ENCODE measurements at places on chromosomes 7 and 10. TPM values are rescaled to one million over a fixed set of nuclear protein-coding genes. Genes with fewer than 3 reads are reported as not detected.

GRCh38 chr10:86963341-86963919 is 4.9 kb upstream of the ADIRF start:
- no peak for DNase-seq

Gene SH3PXD2A
- 8.7 TPM for total RNA-seq

Gene BRI3
- 21.4 TPM for total RNA-seq

DNA sequence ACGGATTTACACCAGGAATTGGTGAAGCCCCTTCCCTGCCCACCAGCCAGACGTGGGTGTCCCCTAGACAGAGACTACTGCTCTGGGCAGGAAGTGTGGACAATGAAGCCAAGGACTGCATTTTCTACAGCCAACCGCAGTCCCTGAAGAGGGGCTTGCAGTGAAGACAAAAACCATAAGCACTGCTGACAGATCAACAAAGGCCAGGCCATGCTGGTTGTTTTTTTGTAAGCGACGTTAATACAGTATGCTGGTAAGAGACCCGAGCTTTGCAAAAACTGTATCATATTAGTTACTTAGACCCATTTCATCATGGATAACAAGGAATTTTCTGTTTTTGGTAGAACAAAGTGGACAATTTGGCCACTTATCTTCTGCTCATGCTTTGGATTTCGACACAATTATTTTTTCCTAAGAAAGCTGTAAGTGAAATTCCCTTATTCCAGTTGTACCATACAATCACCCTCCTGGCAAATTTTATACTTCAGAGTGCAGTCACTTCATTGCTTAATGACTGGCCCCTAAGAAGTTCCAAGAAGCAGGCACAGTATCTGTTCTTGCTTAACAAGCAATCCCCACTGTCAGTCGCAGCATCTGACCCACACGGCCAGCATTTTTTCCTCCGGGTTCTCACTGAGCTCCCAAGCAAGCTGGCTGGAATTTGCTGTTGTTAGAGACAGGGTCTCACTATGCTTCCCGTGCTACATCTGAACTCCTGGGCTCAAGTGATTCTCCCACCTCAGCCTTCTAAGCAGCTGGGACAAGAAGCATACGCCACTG is 163.5 kb downstream of the PARD3 start:
- no peak for DNase-seq

GRCh38 chr7:143518521-143518920 is 40.8 kb downstream of the TAS2R41 start:
- DNase-seq, result no peak

DNA sequence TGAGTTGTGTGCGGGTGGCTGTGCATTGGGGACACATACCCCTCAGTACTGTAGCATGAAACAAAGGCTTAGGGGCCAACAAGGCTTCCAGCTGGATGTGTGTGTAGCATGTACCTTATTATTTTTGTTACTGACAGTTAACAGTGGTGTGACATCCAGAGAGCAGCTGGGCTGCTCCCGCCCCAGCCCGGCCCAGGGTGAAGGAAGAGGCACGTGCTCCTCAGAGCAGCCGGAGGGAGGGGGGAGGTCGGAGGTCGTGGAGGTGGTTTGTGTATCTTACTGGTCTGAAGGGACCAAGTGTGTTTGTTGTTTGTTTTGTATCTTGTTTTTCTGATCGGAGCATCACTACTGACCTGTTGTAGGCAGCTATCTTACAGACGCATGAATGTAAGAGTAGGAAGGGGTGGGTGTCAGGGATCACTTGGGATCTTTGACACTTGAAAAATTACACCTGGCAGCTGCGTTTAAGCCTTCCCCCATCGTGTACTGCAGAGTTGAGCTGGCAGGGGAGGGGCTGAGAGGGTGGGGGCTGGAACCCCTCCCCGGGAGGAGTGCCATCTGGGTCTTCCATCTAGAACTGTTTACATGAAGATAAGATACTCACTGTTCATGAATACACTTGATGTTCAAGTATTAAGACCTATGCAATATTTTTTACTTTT is 1.8 kb downstream of the DDIT4 start:
- DNase-seq, result no peak

DNA sequence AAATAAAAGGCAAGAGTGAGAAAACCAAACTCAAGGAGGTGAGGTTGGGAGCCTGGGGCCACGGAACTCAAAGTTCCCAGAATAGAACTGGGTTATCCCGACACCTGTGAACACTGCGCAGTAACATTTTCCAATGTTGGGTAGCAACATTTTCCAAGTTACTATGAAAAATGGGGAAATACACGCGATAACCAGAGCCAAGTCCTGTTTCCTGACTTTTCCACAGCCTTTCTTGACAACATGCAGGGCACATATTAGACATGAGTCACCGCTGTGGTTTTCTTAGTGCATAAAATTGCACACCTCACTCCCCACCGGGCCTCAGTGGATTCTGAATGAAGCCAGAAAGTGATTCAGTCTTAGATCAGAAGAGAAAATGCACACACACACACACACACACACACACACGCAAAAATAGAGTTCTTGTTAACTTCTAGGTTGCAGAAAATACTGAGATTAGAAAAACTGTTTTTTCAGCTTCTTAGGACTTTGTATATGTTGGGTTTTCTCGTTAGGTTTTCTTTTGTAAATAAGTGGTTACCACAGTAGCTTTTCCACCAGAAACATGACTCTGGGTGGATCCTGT is 70.0 kb downstream of the CAMK1D start:
- DNase-seq, result no peak

DNA sequence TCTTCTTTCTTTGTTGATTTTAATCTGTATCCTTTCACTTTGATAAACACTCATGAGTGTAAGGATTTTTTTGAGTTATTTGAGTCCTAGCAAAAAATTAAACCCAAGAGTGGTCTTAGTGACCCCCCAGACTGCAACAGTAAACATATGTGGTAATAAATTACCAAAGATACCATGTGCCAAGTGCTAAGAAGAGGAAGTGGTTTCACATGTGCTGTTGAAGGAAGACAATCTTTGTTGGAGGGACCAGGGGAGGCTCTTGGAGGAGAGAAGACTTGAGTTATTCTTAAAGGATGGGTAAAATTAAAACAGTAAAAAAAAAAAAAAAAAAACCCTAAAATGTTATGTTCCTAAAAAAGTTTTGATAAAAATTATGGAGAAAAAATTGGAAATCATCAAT is 150.2 kb downstream of the SEC23IP start:
- no peak for DNase-seq

DNA sequence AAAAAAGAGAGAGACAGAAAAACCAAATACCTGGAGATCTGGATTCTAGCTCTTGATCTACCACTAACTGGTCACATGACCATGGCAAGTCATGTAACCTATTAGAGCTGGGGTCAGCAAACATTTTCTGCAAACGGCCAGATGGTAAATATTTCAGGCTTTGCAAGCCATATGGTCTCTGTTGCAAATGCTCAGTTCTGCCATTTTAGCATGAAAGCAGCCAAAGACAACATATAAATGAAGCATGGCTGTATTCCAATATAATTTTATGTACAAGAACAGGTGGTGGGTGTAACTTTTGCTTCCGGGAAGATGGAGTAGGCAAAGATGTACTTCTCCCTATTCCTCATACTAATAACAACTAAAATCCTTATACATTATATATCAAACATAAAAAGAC is 6.7 kb downstream of the FRA10AC1 start:
- DNase-seq, result no peak

Gene ZNF282
- 25.7 TPM for total RNA-seq

Gene PPA1
- 296 TPM for total RNA-seq

- DNase-seq, result no peak
Measured at GRCh38 chr7:22433710-22434460, 66.1 kb downstream of the STEAP1B start.

Gene SEMA4G
- total RNA-seq, result 8.0 TPM

- peak; percentile 15 for DNase-seq
Measured at GRCh38 chr10:86139066-86139657, 227.4 kb downstream of the GRID1 start.

DNA sequence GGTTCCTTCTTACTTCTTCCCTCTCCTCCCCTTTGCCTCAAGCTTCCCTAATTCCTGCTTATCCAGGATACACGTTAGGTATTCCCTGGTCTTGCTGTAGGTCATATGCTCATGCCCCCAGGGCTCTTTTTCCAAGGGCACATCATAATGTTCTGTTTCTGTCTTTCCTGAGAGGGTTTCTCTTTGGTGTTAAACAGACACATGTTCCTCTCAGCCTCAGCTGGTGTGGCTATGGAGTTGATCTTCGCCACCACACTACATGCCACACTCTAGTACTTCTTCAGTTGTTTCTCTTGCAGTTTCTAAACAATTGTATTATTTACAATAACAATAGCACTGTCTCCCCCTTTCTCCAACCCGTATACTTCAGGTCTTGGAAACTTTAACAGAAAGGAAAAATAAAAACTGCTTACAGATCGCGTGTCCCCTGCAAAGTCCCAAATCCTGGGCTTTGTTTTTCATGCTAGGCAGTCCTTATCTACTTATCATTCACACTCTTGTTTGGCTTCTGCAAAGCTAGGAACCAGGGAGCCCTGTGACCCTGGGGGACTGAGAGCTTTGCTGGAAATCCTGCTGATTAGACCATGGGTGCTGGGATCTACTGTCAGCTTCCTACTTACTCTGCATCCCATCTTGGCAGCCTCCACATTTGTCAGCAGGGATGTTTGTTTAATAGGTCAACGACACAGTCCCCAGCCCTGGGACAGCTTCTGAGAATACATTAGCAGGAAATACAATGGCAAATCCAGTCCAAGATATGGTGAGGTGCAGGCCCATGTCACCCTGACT is 193.9 kb upstream of the BMPER start:
- no peak for DNase-seq

DNA sequence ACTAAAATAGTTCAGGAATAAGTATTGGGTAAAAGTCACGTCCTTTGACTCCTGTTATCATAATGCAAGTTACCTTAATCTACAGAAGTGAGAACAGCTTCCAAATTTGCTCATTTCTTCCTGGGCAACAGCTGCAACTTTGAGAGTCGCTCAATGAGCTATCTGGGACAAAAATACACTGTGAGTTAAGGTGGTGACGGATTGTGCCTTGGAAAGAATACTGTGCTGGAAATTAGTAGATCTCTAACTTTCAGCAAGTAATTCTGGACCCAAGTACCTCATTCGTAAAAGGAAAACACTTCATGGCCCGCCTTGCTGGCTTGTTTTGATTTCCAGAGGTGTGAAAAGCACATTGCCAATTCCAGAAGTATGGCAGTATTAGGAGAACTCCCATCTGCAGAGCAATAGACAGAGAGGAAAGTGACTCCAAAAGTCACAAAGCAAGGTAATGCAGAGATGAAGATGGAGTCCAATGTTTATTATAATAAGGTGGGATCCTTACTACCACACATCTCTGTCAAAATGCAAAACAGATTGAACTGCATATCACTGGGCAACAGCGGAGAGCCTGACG is 626.0 kb downstream of the SORCS3 start:
- DNase-seq, result no peak

GRCh38 chr10:111976557-111976956 is 207.0 kb downstream of the GPAM start:
- DNase-seq, result no peak
